ENCODE measurements at places on chromosomes 5 and 9.

GRCh38 chr9:104798209-104798995 lies 34.5 kb downstream of the NIPSNAP3B start:
- DNase-seq: no peak

GRCh38 chr5:57298985-57299491 lies 125.2 kb downstream of the GPBP1 start:
- DNase-seq: peak; percentile 21

DNA sequence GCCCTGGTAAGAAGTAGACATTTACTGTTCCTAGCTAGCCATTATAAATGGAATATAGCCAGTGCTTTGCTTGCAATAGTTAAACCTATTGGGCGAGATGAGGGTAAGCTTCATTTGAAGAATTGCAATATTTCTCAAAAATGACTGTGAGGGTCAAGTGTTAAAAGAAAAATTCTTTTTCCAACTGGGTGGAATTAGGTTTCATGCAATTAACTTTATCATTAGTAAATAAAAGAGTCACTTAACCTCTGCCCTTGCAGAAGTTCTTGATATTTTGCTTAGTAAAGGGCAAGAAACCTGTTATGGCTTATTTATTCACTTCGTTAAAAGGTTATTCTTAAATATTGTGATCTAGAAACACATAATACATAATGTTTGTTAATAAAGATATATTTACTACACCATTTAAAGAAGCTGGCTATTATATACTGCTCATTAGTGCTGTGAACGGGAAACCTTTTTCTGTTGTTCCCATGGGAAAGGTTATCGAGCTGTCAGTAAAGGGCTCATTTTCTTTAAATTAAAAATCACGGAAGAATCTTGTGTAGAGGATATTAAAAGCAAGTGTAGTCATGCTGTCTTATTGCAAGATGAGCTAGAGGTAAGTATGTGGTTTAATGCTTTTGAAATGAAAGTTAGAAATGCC lies 370.5 kb downstream of the CSNK1G3 start:
- DNase-seq: no peak

GRCh38 chr5:26579712-26580111 lies 458.7 kb downstream of the CDH9 start:
- DNase-seq: no peak

- no peak for DNase-seq
Observed at GRCh38 chr9:132776891-132777290, 101.2 kb downstream of the AK8 start.

- no peak for DNase-seq
Observed at GRCh38 chr5:140073296-140073695, 30.2 kb upstream of the NRG2 start.

GRCh38 chr9:122192261-122192875 lies 32.7 kb downstream of the MORN5 start:
- no peak for DNase-seq

DNA sequence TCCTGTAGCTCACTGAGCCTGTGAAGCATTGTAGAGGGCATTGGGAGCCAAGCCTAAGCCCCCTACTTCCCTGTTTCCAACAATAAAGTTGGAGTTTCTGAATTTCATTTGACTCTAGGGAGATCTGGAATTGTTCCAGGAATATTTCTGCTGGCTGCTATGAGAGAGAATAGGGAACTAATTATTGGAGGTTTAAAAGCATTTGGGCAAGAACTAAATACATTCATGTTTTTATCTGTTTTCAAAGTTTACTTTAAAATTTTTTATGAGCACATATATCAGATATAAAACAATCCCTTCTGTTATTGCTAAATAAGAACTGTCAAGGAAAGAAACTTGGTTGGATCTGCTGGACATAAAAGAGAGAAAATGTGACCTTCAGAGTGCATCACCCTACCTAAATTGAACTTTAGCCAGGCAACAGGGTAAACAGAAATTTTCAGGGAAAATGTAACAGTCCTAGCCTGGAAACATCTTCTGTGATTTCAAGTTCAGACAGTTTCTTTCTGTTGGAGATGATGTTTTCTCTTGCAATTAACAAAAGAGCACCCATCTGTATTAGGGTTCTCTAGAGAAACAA lies 19.3 kb upstream of the LECT2 start:
- DNase-seq: no peak

- DNase-seq: peak; percentile 39
Observed at GRCh38 chr5:683551-684481, 9.3 kb downstream of the TPPP start.

DNA sequence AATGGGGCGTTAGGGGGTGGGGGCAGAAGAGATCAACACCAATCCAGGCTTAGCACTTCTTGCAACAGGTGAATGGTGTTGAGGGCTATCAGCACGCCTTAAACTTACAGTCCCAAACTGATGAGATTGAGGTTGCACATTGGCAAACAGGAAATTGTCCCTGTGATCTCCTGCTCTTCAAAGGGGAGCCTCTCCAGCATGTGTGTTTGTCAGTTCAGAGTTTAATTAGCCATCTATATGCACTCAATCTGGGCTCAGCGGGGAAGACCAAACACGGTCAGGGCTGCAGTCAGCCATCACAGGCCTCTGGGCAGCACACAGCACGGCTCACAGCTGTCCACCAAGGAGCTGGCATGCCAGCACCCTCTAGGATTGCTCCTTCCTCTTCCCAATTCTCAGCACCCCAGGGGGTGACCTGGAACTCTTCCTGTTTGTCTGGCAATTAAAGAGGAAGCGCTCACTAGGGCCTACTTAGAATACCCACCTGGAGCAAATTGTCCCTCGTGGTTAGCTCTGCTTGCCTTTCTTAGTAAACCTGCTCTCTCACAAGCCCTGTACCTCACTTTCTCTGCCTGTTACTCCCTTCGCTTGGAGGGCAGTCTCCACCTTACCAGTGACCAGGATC lies 217.4 kb downstream of the SLIT3 start:
- DNase-seq: no peak

- no peak for DNase-seq
Observed at GRCh38 chr5:66002415-66002814, 76.0 kb downstream of the ERBIN start.

- no peak for DNase-seq
Observed at GRCh38 chr5:142016556-142016955, 3.7 kb upstream of the GNPDA1 start.

- no peak for DNase-seq
Observed at GRCh38 chr9:126366366-126367011, 39.9 kb downstream of the MVB12B start.

- DNase-seq: no peak
Observed at GRCh38 chr9:93590609-93591234, 14.3 kb downstream of the PHF2 start.

GRCh38 chr5:96067894-96068614 lies 106.4 kb upstream of the ELL2 start:
- DNase-seq: no peak

DNA sequence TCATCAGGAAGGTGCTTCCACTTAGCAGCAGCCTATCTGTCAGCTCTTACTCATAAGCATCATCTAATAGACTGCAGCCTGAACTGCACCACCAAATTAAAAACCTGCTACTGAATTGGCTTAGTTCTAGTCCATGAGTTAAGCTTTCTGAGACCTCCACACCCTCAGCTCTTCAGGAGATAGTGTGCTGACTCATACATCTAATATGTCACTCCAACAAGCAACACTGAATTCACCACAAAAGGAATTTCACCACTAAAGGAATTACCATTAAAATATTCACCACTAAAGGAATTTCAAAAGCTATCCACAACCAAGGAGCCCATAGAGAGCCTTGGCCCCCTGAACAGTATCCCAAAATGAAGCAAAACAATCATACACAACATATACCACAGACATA lies 418.5 kb upstream of the RORB start:
- DNase-seq: no peak

- no peak for DNase-seq
Observed at GRCh38 chr5:14202462-14202861, 59.3 kb downstream of the TRIO start.

DNA sequence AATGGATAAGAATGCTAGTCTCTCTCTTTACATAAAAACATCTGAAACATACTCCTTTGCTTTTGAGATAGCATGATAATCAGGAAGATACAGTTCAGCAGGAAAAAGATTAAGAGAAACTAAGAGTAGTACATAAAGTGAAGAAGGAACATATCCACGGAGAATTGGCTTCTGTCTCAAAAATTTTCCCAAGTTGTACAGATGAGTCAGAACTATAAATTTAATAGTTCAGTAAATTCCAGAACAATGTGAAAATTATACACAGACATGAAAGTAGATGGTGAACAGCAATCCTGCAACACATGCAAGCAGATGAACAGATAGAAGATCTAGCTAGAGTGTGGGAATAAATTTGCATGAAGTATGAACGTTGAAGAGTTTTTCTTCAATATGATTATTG lies 691.4 kb upstream of the RIOK2 start:
- no peak for DNase-seq

- DNase-seq: peak; percentile 62
Observed at GRCh38 chr9:93682155-93682968, 106.0 kb downstream of the PHF2 start.

DNA sequence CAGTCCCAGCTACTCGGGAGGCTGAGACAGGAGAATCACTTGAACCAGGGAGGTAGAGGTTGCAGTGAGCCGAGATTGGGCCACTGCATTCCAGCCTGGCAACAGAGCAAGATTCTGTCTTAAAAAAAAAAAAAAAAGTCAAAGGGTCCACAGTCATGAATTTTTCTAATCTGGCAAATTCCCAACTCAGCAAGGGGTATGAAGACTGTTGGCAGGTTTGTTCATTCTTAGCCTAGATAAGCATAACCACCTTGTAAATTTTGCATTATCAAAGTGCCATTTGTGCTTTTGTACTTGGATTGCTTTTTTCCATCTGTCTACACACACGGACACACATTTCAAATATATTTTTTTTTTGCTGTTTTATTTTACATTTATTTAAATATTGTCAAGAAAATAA lies 299.8 kb upstream of the NUDT12 start:
- no peak for DNase-seq

DNA sequence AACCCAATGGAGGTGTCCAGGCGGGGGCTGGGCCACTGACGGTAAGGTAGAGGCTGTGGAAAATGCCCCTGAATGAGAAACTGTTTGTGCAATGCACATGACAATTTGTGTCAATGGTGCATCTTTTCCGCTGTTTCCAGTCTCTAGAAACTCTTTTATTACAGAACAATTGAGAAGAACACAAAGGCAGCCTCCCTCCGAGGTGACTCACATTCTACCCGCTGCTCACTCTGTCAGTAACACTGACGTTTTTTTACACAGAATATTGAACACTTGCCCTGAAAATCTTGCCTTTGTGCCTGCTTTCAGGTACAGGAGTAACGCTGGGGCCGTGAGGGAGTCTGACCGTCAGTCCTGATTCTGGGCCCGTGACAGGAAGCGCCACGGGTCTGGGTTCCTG lies 11.7 kb upstream of the TENT4A start:
- no peak for DNase-seq

- DNase-seq: no peak
Observed at GRCh38 chr5:134576386-134577021, 51.0 kb downstream of the JADE2 start.

DNA sequence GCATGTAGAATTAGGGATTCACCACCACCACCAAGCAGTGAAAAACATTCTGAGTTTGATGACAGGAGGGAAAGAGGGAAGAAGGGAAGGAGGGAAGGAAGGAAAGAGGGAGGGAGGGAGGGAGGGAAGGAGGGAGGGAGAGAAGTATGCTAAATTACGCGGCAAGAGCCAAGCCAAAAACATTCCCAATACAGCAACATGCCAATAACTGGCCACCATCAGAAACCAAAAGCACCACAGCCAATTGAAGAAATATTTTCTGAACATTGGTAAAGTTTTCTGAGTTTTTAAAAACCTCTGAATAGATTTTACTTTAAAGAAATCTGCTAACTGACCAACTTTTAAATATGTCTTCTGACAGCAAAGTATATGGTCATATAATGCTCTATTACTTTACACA lies 36.0 kb downstream of the FNIP1 start:
- no peak for DNase-seq

DNA sequence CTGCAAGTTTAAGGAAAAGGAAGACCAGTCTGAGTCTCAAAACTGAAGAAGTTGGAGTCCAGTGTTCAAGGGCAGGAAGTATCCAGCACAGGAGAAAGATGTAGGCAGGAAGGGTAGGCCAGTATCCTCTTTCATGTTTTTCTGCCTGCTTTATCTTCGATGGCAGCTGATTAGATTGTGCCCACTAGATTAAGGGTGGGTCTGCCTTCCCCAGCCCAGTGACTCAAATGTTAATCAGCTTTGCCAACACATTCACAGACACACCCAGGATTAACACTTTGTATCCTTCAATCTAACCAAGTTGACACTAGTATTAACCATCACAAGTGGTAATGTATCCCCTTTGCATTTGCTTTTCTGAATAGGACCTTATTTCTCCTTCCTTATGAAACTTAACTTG lies 535.9 kb upstream of the FTMT start:
- no peak for DNase-seq

- no peak for DNase-seq
Observed at GRCh38 chr5:97436405-97436804, 253.4 kb upstream of the RIOK2 start.

GRCh38 chr9:20353524-20353923 lies 268.8 kb downstream of the MLLT3 start:
- no peak for DNase-seq

DNA sequence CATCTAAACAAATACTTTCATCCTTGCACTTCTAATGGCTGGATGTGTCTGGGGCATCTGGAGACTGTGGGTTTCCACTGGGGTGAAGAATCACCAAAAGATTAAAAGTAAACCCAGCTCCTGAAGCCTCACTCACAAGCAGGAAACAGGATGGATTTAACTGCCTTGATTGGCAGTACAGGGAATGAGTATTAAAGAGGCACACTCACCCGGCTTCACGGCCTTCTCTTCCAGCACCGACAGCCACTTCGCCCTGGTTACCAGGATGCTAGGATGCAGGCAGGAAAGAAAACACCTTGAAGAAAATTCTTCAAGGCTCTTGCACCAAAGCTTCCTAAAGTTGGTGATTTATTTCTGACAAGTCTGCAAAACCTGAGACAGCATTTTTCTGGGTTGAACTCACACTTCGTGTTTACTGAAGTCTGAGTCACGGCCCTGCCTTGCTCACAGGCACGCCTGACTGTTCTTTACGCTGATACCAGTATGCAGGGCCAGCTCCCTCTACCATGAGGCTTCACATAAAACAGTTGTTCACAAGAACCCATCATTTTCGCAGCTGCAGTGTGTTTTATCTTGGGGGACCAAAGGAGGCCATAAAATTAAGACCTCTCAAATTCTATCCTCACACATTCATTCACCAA lies 56.5 kb upstream of the ZNF354A start:
- no peak for DNase-seq

- DNase-seq: no peak
Observed at GRCh38 chr5:154473581-154474283, 4.3 kb downstream of the HAND1 start.

GRCh38 chr5:157161996-157162395 lies 4.1 kb downstream of the GARIN3 start:
- no peak for DNase-seq

Data from left cardiac atrium (tissue), 4 donors.